Cortex of kidney (tissue), 1 donor: ENCODE measurements at places on chromosomes 12 and 14.

DNA sequence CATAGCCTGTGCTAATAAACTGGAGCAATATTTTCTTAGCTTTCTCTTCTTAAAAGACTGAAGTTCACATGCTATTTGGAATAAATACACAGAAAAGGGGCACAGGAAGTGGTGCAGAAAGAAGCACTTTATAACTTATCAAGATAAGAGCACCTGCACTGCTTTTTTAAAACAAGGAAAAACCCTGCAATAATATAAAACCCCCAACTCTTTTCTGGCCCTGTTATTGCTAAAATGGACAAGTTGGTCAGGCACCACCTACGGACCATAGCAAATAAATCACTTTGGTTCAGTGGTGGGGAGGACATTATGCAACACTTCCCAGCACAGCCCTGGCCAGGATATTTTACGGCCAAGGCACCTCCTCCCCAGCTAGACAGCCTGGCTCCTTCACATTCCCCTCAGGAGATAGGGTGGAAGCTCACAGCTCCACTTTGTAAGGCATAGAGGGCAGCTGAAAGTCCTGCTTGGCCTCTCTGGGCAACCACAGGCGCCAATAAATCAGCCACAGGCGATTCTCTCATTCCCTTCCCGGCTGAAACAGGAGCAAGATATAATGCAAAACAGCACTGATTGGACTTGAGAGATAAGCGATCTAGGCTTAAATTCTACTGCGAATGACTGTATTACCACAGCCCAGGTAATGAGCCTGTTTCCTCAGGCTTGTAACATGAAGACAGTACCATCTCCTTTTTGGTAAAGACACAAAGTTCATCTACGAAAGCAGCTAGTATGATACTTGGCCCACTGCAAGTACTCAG lies 2.0 kb downstream of the ZBTB25 start:
- DNase-seq, result no peak

GRCh38 chr14:95609398-95609990 lies 74.6 kb downstream of the GLRX5 start:
- no peak for DNase-seq

- DNase-seq, result no peak
These were observed 29.6 kb downstream of the KCTD10 start for GRCh38 chr12:109447482-109447881.

DNA sequence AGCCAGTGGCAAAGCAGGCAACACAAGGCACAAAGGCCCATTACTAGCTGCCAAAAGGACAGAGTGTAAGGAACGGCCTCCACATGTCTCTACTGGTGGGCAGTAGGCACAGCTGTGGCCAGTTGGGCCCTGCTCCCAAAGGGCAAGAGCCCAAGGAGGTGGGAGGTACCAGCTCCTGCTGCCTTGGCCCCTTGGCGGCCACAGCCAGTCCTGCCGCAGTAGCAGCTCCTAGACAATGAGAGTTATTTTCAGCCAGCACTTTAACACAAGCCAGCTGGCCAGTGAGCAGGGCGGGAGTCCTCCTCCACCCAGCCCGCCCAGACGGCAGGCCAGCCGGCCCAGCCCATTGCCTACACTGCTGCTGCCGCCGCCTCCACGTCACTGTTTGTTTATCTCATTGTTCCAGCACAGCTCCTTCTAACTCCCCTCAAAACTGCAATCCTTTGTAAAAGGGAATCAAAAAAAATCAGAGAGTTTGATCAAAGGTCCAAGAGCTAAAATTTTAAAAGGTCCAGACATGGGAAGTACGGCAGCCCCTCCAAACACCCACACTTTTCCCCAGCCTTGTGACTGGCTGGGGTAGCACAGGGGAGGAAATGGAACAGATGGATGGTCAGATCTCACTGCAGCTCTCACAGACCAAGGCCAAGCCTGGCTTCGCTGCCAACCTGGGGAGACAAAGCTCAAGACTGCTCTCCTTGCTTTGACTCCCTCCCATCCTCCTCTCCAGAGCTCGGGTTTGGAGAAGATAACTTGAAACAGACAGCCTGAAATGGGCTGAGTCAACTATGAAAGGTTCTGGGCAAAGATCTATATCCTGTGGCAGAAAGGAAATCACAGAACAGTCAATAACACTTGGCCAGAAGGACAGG lies 33.5 kb downstream of the FMNL3 start:
- DNase-seq, result no peak

- no peak for DNase-seq
These were observed 29.6 kb downstream of the IFT43 start for GRCh38 chr14:76015191-76015590.

GRCh38 chr12:106978035-106978800 lies 8.7 kb downstream of the MTERF2 start:
- no peak for DNase-seq

GRCh38 chr14:70213721-70214282 lies 25.1 kb upstream of the SLC8A3 start:
- no peak for DNase-seq

- no peak for DNase-seq
These were observed 437.9 kb downstream of the AACS start for GRCh38 chr12:125503128-125503527.

GRCh38 chr14:86141966-86142365 lies 612.0 kb downstream of the FLRT2 start:
- DNase-seq, result no peak

DNA sequence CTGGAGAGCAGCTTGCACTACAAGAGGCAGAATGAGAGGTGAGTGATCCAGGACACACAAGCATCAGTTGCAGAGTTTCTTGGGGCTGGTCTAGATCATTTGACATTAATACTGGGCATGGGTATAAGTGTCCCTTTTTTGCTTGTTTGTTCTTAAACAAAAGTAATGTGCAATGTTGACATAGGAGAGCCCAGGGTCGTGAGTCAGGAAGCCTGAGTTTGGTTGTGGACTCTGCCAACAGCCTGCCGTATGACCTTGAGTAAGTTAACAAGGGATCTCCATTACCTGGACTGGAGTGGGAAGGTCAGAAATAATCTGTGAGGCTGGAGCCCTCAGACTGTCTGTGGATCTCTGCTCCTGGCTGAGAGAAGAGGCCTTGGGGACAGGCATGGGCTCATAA lies 170.3 kb downstream of the KCNA5 start:
- DNase-seq, result no peak

- DNase-seq, result no peak
These were observed 35.1 kb upstream of the BMAL2 start for GRCh38 chr12:27297566-27297965.

GRCh38 chr12:32201976-32202375 lies 95.3 kb downstream of the BICD1 start:
- DNase-seq, result no peak

GRCh38 chr14:95649230-95649629 lies 37.0 kb upstream of the TCL1B start:
- no peak for DNase-seq

DNA sequence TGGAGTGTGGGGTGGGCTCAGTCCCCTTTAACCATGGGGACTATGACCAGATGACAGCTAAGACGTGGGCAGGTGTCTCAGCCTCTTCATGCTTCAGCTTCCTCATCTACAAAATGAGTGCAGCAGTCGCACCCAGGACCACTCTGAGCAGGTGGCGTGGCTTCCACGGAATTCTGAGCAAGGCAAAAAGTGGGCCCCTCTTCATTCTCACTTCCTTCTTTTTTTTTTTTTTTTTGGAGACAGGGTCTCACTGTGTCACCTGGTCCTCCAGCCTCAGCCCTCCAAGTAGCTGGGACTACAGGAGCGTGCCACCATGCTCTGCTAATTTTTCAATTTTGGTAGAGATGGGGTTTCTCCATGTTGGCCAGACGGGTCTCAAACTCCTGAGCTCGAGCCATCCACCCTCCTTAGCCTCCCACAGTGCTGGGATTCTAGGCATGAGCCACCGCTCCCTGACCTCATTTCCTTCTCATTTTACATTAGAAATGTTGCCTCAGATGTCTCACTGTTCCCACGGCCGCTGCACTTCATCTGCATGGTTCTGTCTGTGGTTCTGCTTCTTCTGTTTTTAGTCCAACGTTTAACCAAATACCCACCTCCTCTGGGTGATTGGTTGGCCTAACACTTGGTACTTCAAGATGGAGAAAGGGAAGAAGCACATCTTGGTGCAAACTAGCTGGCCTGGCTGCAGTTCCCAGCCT lies 41.3 kb upstream of the BCL7A start:
- DNase-seq, result no peak

DNA sequence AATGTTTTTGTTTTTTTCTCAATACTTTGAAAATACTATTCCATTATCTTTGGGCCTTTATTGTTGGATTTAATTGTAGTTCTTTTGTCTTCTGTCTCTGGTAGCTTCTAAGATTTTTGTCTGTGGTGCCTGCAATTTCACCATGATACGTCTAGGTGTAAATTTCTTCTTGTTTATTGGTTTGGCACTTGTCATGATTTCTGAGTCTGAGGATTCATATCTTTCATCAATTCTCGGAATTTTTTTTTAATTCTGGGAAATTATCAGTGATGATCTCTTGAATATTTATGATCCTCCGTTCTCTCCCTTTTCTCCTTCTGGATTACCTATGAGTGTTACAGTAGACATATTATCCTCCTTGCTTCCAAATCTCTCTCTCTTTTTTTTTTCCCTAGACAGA lies 14.8 kb upstream of the ADIPOR2 start:
- DNase-seq, result no peak

- no peak for DNase-seq
These were observed 11.5 kb upstream of the ITGA5 start for GRCh38 chr12:54430471-54431069.

- no peak for DNase-seq
These were observed 200.2 kb upstream of the RBM19 start for GRCh38 chr12:114166362-114166761.

GRCh38 chr12:122182887-122183587 lies at the start of gene LRRC43:
Gene LRRC43, plus strand, starts transcription at chr12:122183123. Its CDS starts 22 bp downstream, at chr12:122183145.
- DNase-seq, result no peak

GRCh38 chr12:71011261-71011660 lies 90.7 kb upstream of the PTPRR start:
- DNase-seq, result no peak

DNA sequence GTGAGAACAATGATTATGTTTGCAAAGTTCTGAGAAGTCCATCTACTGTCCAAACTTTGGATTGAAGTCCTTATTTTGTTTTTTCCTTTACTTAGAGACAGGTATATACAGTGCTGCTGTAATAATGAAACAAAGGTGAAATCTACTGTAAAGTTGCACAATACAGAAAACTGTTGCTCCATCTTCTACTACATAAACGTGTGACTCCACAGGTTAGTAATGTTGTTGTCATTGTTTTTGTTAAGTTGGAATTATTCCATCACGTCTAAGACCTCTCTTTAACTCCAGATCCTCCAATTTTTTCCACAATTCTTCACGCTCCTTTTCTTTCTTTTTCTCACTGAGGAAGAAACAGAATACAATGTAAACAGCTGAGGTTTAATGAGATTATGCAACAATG lies 57.0 kb upstream of the GPHB5 start:
- DNase-seq, result no peak

- DNase-seq, result no peak
These were observed 69.9 kb upstream of the CNTN1 start for GRCh38 chr12:40622246-40622838.

GRCh38 chr12:113142173-113142885 lies 6.8 kb upstream of the RASAL1 start:
- no peak for DNase-seq

DNA sequence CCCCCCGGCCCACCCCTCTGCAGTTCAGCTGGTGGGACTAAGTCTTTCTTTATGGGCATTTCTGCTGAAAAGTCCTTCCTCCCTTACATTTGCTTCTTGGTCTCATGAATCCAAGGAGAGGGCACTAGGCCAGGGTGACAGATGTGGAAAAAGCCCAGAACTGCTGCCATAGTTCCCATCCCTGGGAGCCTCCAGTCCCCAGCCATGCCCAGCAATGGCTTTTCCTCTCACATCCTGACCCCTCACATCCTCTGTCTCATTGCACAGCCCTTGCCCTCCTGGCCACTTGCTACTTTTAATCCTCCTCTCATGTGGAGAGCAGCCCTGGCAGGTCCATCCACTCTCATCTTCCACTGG lies 122.5 kb downstream of the ZFP36L1 start:
- no peak for DNase-seq

GRCh38 chr12:123748661-123749060 lies 13.4 kb upstream of the DNAH10 start:
- DNase-seq, result no peak

GRCh38 chr12:28086521-28087155 lies 103.6 kb upstream of the CCDC91 start:
- no peak for DNase-seq

- DNase-seq, result no peak
These were observed 3.3 kb downstream of the PRICKLE1 start for GRCh38 chr12:42586268-42586667.

- DNase-seq, result no peak
These were observed 57.9 kb upstream of the FICD start for GRCh38 chr12:108457006-108457733.

DNA sequence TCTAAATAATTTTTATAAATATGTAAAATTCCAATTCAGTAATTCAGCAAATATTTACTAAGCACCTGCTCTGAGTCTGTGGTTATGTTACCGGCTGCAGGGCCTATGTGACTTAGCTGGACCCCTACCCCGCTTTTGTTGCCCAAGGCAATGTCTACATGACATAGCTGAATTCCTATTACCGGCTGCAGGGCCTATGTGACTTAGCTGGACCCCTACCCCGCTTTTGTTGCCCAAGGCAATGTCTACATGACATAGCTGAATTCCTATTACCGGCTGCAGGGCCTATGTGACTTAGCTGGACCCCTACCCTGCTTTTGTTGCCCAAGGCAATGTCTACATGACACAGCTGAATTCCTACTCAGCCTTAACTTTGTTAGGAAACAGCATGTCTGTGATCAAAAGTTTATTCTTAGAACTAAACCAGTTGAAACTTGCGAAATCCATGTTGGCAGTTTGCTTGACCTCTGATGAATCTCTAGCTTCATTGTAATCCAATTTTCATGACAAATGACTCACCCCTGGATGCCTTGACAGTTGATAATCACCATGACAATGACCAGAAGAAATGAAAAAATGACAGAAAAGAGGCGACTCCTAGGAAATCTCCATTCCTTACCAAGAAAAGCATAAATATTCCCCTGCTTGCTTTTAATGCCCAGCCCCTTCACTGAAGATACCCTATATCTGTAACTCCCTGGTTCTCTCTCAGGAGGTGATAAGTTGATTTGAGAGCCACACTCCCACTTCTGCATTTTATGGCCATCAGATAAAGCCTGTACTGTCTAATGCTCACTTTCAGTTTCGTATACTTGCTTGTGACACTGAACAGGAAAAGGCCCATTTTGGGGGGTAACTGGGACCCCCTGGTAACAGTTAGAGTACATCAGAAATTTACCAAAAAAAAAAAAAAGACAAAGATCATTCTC lies 148.4 kb upstream of the SYT10 start:
- DNase-seq, result no peak

DNA sequence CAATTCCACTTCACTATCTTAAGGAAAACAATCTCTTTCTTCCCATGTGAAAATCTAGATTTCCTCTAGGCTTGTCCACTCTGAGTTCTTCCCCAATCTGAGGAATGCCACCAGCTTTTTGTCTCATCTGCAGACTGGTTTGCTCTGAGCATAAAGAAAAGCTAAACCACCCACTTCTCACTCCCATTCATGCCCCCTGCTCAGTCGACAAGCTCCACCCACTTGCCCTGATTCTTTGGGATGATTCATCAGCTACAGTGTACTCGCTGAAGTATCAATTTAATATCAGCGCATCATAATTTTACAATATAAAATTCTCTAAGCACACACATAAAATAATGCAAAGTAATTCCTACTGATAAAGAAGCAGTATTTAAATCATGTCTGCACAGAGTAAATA lies 209.1 kb downstream of the GRIN2B start:
- DNase-seq, result no peak
